ENCODE measurements at places on chromosomes 6 and 20. TPM values are rescaled to one million over a fixed set of nuclear protein-coding genes. Genes with fewer than 3 reads are reported as not detected.

DYNLT2 gene
- 3.2 TPM for polyA plus RNA-seq

GRCh38 chr6:31293343-31293742 lies 21.5 kb upstream of the HLA-C start:
- H3K27me3 ChIP-seq, result peaks cover 2% of the 10 kb centered on the region
- no peak overlapping the region for H3K27ac ChIP-seq
- no peaks in the 10 kb centered on the region for H3K36me3 ChIP-seq
- H3K4me3 ChIP-seq, result no peak overlapping the region

NFKBIL1 gene
- polyA plus RNA-seq, result 18.9 TPM

DNA sequence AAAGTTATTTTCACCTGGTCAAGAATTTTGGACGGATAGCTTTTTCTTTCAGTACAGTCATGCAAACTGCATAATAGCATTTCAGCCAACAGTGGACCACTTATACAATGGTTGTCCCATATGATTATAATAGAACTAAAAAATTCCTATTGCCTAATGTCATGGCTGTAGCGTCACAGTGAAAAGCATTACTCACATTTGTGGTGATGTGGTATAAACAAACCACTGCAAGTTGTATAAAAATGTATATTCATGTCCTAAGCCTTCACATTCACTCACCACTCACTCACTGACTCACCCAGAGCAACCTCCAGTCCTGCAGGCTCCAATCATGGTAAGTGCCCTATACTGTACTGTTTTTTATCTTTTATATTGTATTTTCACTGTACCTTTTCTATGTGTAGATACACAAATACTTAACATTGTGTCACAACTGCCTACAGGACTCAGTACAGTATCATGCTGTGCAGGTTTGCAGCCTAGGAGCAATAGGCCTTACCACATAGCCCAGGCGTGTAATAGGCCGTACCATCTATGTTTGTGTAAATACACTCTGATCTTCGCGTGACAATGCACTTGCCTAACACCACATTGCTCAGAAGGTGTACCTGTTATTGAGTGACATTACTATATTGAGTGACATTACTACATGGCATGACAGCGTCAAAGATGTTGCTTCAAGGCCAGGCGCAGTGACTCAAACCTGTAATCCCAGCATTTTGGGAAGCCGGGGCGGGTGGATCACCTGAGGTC lies 17.9 kb downstream of the ABHD12 start:
- H3K4me3 ChIP-seq, result no peak overlapping the region
- H3K36me3 ChIP-seq, result no peaks in the 10 kb centered on the region
- no peak for DNase-seq
- no peaks in the 10 kb centered on the region for H3K4me1 ChIP-seq
- H3K27me3 ChIP-seq, result no peaks in the 10 kb centered on the region

SRSF12 gene
- polyA plus RNA-seq, result 0.55 TPM

ZNF451 gene
- 12.9 TPM for polyA plus RNA-seq

NHLRC1 gene
- 1.5 TPM for polyA plus RNA-seq

DNA sequence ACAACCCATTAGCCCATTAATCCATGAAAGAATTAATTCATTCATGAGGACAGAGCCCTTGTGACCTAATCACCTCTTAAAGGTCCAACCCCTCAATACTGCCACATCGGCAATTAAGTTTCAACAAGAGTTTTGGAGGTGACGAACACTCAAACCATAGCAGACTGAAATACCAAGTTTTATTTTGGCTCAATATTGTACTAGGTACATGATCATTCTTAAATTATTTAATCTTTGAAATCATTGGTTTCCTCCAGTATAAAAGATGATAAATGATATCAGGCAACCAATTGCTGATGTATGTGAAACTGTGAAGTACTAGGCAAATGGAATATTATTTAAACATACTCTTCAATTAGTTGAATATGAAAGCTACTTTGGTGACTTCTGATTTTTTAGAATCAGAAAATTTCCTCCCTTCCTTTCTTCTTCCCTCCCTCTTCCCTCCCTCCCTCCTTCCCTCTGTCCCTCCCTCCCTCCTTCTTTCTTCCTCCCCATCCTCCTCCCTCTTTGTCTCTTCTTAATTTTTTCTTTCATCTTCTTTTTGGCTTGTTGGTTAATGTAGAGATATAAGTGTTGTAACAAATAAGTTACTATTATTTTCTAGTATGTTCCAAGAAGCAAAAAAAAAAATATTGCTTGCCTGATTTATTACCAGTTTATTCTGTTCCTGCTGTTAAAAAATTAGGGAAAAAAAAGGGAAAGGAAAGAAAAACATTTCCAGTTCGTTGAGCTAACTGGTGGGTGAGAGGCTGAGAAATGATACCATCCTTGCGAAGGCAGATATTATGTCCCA lies 233.9 kb upstream of the ZNF217 start:
- H3K27ac ChIP-seq, result peak overlapping the region; percentile 67
- no peaks in the 10 kb centered on the region for H3K27me3 ChIP-seq
- H3K4me1 ChIP-seq, result peaks cover 58% of the 10 kb centered on the region
- no peaks in the 10 kb centered on the region for H3K36me3 ChIP-seq
- H3K4me3 ChIP-seq, result no peak overlapping the region

- no peaks in the 10 kb centered on the region for H3K36me3 ChIP-seq
- no peak overlapping the region for H3K4me3 ChIP-seq
- no peaks in the 10 kb centered on the region for H3K27me3 ChIP-seq
- DNase-seq, result peak; percentile 77
- peaks cover 12% of the 10 kb centered on the region for H3K4me1 ChIP-seq
Observed at GRCh38 chr6:113642714-113643406, 214.3 kb upstream of the MARCKS start.

DNA sequence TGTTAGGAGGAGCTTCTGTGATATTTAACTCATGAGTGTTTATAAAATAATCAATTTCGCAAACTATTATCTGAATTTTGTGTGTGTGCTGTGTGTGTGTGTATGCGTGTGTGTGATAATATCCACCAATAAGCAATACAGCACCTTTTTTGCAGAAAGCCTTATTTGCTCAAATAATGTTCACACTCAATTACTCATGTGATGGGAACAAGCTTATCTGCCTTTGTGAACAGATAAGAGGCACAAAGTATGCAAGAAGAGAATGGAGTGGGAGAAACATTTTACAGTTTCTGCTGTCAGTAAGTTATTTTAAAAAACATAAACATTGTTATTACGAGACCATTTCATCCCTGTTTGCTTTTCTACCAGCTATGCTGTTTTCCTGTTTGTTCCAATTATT lies 36.7 kb upstream of the PTPRK start:
- DNase-seq, result peak; percentile 92
- H3K36me3 ChIP-seq, result no peaks in the 10 kb centered on the region
- peaks cover 6% of the 10 kb centered on the region for H3K4me1 ChIP-seq
- no peak overlapping the region for H3K4me3 ChIP-seq
- H3K27me3 ChIP-seq, result no peaks in the 10 kb centered on the region
- H3K27ac ChIP-seq, result no peak overlapping the region
